ENCODE measurements at places on chromosomes 7 and 10.

- DNase-seq = no peak
These were observed 26.2 kb upstream of the INPP5A start for GRCh38 chr10:132511121-132512051.

DNA sequence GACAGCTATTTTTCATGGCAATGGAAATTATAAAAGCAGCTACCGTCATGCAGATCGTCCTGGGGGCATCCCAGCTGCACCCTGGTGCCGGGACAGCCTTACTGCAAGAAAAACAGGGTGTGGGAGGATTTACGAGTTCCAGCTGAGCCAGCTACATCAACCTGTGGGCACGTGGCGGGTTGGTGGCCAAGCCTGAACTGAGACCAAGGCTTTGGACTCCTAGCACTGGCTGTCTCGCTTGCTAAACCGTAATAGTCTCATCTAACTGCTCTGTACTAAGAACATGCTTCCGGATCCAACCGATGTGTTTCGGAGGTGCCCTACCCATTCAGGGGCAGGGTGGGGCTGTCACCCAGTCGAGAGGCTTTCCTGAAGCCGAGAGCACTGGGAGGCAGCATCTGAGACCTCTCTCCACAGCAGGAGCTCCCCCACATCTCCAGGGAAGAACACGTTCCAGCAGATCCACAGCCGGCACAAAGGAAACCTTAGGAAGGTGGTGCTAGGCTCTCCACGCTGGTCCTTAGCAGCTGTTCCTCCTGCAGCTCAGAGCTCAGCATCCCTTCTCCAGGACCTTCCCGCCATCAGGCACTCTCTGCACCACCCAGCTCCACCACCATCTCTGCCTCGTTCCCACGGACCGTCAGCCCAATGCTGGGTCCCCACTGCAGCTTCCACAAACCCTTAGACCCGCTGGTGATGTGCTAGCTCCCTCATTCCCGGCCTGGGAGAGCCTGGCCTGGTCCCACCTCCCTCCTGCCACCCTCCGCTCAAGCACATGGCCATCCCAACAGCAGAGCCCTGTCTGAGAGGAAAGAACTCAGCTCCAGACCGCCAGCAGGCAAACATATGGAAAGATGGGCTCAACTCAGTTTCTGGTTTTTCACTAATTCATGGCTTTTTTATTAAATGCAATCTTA is 158.5 kb downstream of the PTPRN2 start:
- no peak for DNase-seq

DNA sequence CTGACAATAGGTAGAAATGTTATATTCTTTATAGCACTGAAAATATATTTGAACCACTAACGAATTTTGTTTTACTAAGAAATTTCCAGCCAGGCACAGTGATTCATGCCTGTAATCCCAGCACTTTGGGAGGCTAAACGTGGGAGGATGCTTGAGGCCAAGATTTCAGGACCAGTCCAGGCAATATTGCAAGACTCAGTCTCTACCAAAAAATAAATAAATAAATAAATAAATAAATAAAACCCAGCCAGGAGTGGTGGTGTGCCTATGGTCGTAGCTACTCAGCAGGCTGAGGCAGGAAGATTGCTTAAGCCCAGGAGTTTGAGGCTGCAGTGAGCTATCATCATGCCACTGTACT is 39.8 kb downstream of the PIP4K2A start:
- DNase-seq = no peak

GRCh38 chr7:14018751-14019150 is 29.3 kb upstream of the ETV1 start:
- no peak for DNase-seq

DNA sequence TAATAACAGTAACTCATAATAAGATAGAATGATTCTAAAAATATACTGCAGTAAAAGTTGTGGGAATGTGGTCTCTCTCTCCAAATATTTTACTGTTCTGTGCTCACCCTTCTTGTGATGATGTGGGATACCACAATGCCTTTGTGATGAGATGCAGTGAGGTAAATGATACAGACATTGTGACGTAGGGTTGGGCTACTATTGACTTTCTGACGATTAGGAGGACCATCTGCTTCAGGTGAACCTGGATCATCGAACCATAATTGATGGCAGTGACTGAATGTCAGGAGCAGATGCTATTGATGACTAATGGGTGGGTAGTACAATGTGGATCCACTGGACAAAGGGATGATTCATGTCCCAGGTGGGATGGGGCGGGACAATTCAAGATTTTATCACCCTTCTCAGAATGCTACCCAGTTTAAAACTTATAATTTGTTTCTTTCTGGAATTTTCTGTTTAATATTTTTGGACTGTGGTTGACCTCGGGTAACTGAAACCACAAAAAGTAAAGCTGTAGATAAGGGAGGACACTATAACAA is 73.9 kb upstream of the ARMC3 start:
- no peak for DNase-seq

GRCh38 chr10:124076148-124076733 is 17.2 kb downstream of the CHST15 start:
- no peak for DNase-seq
